ENCODE measurements at places on chromosomes 6 and 20.

GRCh38 chr6:151389618-151390275 lies 1.6 kb downstream of the ZBTB2 start:
- DNase-seq: peak; percentile 75

- peak; percentile 4 for DNase-seq
Measured at GRCh38 chr6:108566406-108566805, 5.7 kb downstream of the FOXO3 start.

DNA sequence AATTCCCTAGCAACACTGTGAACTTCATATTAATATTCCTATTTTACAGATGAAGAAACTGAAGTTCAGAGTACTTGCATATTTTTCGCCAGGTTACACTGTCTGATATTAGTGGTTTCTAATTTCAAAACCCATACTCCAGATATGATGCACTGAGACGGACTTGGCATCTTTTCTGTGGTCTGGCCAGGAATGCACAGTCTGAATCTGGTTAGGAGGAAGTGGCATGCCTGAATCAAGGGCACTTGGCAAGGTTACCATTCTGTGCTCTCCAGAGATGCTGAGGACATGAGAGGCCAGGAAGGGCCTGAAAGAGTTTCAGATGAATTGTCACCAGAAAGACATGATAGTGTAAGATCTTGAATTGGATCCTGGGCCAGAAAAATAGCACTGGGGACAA lies 150.1 kb downstream of the HAO1 start:
- DNase-seq: no peak

DNA sequence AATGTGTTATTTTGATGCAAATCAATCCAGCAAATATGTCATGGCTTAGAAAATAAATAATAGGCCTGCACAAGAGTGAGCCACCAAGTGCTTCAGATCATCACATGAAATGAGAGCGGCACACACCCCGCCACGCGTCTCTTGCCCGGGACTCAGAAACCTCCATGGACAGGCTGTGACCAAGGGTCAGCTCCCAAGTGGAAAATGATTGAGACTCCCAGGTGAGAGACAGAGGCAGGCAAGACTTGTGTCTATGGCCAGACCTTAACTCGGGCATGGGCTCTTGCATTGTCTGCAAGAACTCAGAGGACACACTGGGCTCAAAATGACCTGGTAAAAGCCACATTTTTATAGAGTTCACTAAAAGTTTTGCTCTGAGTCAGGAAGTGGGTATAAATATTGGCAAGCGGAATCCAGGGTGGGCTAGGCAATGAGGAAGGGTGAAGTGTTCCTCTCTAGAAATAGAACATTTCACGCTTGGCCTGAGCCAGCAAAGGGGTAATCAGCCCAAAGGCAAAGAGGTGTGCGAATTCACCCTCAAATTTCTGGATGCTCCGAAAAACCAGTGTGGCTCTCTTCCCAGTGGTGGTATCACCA lies 30.7 kb upstream of the RIN2 start:
- no peak for DNase-seq

- no peak for DNase-seq
Measured at GRCh38 chr6:149436647-149437046, 36.6 kb downstream of the SUMO4 start.

GRCh38 chr6:22017766-22018165 lies 279.1 kb downstream of the PRL start:
- no peak for DNase-seq

DNA sequence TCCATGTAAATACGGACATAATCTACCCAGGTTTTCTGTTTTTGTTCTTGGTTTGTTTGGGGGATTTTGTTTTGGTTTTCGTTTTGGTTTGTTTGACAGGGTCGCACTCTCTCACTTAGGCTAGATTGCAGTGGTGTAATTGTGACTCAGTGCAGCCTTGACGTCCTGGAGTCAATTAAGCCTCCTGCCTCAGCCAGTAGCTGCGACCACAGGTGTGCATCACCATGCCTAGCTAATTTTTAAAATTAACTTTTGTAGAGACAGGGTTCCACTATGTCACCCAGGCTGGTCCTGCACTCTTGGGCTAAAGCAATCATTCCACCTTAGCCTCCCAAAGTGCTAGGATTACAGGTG lies 37.8 kb upstream of the EYA4 start:
- DNase-seq: no peak

- DNase-seq: no peak
Measured at GRCh38 chr6:111418971-111419693, 63.9 kb downstream of the REV3L start.

DNA sequence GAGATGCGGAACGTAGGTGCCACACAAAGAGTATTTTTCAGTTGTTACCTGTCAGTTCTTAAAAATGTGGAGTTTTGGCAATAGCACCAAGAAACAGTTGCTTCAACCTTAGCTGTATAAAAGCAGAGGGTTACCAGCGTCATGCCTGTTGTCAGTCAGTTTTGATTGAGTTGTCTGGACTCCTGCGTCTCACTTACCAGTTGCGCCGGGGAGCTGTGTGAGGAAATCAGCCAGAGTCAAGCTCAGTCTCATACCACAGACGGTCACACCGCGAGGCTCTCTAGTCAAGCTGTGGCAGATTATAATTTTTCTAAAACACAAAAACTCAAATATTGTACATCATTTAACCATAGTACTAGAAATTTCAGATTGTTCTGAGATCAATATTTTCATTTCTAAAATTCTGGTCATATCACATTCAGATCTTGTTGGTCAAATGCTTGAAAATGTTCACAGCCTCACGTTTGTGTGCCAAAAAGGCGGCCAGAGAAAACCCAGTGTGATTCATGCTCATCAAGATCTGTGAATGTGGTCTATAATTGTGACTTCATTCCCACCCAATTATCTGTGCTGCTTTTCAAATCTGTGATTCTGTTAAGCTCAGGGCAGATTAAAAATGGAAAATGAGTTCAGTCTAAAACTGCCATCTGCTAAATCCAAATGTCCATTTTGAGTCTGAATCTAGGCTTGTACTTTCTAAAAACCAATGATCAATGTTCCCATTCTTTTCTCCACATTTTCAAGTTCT lies 37.5 kb downstream of the SASH1 start:
- no peak for DNase-seq

- no peak for DNase-seq
Measured at GRCh38 chr6:37126493-37126958, 43.4 kb upstream of the PIM1 start.

GRCh38 chr6:11605507-11605905 lies 68.0 kb downstream of the TMEM170B start:
- DNase-seq: no peak

DNA sequence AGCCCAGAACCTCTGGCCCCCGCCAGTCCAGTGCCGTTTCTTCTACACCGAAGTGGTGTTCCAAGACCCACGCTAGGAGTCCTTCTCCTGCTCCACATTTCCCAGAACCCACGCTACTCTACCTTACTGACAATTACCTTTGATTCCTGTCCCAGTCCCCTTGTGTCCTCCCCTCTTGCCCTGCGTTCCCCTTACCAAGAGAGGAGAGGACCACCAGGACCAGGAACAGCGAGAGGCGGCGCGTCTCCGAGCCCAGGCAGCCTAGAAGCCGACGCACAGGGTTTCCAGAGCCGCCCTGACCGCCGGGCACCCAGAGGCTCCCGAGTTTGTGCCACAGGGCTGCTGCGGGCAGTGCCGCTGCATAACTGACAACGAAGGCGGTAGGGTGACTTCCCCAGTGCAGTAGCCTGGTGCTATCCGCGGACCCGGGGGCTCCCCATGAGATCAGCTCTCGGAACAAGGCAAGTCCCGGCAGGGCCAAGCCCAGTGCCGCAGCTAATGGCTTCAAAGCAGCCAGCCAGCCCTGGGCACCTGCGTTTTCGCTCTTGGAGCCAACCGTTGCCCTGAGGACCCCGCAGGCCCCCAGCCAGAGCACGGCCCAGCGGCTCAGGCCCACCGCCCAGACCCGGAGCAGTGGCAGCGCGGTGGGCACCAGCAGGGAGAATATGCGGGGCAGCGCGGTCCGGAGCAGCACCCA lies 512 bp downstream of the TAP1 start:
- no peak for DNase-seq

DNA sequence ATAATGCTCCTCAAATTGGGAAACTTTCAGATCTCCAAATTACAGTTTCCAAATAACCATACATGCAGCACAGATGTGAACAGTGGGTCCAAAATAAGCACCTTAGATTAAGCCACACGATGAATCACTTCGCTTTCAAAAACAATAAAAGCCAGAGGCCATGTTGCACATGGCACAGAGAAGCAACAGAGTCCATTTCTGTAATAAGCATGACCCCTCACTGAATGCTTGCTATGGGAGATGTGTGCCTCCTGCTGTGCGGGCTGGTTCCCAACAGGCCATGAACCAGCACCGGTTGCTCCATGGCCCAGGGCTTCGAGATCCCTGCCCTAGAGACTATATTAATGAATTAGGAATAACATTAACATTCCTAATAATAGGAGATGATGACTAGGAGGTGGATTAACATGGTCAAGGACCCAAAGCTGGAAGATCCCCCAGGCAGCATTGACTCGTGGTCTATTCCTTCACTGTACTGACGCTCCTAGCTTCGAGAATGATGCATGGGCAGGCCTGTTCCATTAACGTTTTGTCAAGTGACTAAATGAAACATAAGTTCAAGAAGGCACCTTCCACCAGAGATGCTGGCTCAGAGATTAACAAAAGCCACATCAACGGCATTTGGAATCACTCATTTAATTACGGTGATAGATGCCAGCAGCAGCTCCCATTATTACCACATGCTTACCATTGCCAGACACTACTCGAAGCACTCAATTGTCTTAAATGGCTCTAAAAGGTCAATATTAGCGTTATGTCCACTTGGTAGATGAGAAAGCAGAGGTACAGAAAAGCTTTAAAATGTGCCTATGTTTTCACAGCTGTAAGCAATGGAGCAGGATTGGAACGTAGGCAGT lies 470.6 kb upstream of the AGPAT4 start:
- no peak for DNase-seq

DNA sequence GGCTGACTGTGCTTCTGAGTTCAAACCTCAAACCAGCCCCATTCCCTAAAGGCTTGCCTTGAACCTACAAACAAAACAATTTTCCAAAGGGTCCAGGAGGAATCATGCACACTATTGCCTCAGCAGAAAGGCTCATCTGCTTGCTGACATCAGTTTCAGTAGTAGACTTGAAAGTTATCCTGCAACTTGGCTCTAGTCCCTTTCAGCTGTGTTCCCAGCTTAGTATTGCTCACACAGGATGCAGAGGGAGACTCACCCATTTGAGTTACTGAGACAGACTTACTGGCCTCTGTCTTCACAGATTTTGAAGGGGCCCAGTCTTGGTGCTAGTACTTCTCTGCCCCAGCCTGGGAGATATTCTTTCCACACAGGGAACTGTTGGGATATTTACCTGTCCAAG lies 38.5 kb upstream of the TFB1M start:
- no peak for DNase-seq

- no peak for DNase-seq
Measured at GRCh38 chr6:131041814-131042213, 21.2 kb downstream of the EPB41L2 start.

- no peak for DNase-seq
Measured at GRCh38 chr20:58706150-58706892, 13.7 kb downstream of the NPEPL1 start.

DNA sequence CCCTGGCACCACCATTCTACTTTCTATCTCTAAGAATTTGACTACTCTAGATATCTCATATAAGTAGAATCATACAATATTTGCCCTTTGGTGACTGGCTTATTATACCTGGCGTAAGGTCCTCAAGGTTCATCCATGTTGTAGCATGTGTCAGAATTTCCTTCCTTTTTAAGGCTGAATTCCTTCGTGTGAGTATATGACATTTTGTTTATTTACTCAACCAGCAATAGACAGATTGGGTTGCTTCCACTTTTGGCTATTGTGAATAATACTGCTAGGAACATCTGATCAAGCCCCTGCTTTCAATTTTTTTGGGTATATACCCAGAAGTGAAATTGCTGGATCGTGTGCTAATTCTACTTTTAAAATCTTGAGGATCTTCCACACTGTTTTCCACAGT lies 232.8 kb upstream of the MCHR2 start:
- DNase-seq: no peak

DNA sequence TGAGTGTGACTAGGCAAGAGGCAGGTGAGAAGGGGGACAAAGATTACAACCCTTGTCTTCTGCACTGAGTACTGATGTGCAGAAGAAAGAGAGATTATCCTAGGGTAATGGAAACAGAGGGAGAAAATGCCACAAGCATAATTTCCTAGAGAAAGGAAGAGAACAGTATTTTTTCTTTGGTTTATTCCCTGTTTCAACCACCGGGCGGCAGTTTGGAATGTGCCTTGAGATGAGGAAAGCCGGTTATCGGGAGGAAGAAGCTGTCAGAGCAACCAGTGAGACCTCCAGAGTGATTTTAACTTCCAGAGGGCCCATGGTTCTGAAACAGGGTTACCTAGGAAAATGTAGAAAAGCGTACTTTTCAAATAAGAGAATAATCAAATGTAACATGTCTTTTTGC lies 121.4 kb downstream of the REV3L start:
- DNase-seq: no peak

- peak; percentile 24 for DNase-seq
Measured at GRCh38 chr6:46419576-46420002, 71.7 kb downstream of the RCAN2 start.

DNA sequence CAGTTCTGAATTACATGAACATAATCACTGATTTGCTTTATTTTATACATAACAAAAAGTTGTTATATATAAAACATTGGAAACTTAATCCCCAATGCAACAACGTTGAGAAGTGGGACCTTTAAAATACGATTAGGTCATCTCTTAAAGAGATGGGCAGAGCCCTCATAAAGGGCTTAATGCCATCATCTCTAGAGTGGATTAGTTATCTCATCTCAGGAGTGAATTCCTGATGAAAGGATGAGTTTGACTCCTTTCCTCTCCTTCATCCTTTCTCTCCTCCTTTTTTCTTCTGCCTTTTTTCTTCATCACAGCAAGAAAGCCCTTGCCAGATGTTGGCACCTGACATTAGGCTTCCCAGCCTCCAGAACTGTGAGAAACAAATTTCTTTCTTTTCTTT lies 13.9 kb downstream of the HLA-DOA start:
- no peak for DNase-seq

DNA sequence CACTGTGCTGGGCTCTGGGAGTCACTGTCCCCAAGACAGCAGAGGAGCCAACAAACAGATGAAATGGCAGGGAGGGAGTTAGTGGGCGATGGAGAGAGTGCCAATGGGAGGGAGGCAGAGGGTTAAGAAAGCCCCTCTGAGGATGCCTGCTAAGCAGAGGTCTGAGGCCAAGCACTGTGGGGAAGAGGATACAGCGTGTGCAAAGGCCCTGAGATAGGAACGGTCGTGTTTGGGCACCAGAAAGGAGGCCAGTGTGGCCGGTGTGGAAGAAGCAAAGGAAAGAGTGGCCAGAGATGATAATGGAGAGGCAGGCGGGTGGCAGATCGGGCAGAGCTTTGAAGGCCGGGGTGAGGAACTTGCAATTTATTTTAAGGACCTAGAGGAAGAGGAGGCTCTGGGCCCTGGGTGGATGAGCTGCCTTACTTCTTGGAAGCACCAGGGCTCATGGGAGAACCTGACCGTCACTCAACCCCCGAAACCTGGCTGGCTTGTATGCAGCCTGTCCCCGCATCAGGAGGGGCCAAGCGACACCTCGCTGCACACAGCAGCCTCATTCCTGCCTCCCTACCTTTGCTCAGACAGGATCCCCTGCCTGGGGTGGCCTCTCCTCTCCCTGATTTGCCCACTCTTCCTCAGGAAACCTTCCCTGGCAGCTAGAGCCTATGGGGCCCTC lies 73.0 kb downstream of the KCNB1 start:
- DNase-seq: no peak

GRCh38 chr20:32287231-32287638 lies 9.8 kb downstream of the KIF3B start:
- DNase-seq: no peak
